ENCODE measurements at places on chromosomes 6 and 20. TPM values are rescaled to one million over a fixed set of nuclear protein-coding genes. Genes with fewer than 3 reads are reported as not detected.

BACH2 gene
- 0.44 TPM for total RNA-seq

VGLL2 gene
- not detected for total RNA-seq

IMPG1 gene
- 0.13 TPM for total RNA-seq

PRDM13 gene
- 0.19 TPM for total RNA-seq

DNA sequence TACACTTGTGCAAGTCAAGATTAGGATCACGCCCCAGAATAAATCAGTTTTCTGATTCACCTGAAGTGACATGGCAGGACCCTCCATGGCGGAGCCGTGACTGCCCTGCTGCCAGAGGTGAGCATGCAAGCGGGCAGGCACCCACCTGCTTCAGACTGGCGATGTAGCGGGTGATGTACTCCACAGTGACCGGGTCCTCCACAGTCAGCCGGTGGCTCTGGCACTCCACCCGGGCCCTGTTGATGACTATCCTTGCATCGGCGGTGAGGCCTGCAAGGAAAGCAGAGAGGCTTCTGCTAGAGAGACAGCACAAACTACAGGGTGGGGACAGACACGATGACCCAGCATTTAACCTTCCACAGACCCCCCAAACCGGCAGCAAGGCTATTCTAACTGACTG is 3.6 kb downstream of the PSMA7 start:
- no peak for DNase-seq

DNA sequence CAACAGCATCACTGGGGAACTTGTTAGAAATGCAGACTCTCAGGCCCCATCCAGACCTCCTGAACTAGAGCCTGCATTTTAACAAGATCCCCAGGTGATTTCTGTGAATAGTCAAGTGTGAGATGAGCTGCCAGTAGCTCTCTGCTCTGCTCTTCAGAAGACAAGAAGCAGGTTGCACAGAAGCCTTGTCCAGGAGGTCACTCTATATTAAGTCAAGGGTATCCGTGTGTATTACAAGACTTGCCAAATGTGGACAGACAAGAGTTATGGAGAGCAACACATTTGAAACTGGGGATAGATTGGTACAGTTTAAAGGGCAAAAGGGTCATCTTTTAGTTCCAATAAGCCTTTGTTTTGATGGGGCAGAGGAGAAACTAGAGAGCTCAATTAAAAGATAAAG is 23.2 kb upstream of the RIN2 start:
- DNase-seq = no peak

DNA sequence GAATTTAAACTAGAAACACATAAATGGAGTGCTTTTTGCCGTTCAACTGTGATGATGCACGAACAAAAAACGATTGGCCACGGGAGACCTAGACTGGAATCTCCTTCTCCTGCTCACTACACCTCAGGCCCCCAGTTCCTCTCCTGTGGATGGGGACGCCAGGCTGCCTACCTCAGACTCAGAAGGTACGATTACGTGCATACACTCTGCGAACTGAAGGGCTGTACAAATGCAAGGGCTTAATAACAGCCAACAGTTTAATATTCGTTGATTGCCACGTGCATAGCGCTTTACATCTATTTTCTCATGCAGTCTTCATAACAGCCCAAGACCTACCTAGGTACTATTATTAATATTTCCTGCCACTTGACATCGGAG is 495 bp upstream of the ARMC2 start:
- no peak for DNase-seq

DNA sequence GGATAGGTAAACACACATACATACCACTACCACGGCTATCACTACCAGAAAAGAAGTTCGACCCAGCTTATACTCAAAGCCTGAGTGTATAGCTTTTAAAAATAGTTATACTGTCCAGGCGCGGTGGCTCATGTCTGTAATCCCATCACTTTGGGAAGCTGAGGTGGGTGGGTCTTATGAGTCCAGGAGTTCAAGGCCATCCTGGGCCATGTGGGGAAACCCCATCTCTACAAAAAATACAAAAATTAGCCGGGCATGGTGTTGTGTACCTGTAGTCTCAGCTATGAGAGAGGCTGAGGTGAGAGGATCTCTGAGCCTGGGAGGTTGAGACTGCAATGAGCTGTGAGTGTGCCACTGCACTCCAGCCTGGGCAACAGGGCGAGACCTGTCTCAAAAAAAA is 32.9 kb downstream of the NKX2-4 start:
- DNase-seq = no peak

GRCh38 chr6:163825033-163825432 is 410.5 kb downstream of the QKI start:
- DNase-seq = no peak

DNA sequence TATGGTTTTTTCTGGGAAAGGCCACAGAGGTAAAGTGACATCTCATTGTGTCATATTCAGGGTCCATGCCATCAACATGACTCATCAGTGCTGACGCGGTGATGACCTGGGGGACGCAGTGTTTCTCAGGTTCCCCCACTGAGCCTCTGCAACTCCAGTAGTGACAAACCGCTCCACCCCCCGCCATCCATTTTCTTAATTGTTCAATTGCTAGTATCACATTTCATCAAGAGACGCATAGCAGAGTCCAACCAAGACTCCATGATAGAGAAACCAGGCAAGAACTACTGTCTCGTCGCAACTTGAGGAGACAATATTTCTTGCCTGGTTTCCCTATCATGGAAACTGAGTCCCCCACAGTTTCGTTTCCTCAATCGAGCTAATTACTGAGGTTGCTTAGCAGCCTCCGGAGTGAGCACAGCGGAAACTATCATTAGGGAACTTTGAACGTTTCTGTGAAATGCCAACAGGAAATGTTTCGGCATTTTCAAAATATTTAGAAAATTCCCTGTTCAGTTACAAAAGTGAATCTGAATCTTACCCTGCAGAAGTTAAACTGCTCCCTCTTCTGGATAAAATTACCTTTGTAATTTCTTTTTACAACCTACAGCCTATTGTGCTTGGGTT is 12.2 kb upstream of the SERPINB1 start:
- no peak for DNase-seq

- DNase-seq = no peak
These were observed 102.0 kb downstream of the ADGRB3 start for GRCh38 chr6:68737061-68737460.

- DNase-seq = no peak
These were observed 85.9 kb downstream of the SMOC2 start for GRCh38 chr6:168526841-168527281.

QRSL1 gene
- total RNA-seq = 11.1 TPM

DNA sequence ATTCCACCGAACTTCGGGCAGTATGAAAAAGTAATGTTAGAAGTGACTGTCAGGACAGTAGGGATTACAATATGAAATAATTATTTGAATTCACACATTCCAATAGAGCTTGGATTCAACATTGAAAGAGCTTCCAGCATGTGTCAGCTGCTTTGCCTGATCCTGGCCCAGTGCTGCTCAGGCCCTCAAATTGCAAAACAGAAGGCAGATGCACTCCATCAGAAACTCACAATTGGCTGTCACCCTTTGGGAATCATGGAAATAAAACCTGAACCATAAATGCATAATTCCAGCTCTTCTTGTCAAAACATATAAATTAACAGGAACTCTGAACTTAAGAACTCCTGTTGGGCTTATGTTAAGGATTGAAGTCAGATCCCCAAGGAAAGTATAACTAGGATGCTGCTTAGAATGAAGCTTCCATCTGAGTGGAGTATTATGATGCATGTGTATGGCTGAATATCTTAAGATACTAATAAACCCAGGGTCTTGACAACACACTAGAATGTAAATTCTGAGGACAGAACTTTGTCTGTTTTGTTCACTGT is 1.8 kb upstream of the NDUFAF4 start:
- no peak for DNase-seq

GRCh38 chr6:52603000-52603795 is 26.3 kb upstream of the TRAM2 start:
- DNase-seq = no peak

DNA sequence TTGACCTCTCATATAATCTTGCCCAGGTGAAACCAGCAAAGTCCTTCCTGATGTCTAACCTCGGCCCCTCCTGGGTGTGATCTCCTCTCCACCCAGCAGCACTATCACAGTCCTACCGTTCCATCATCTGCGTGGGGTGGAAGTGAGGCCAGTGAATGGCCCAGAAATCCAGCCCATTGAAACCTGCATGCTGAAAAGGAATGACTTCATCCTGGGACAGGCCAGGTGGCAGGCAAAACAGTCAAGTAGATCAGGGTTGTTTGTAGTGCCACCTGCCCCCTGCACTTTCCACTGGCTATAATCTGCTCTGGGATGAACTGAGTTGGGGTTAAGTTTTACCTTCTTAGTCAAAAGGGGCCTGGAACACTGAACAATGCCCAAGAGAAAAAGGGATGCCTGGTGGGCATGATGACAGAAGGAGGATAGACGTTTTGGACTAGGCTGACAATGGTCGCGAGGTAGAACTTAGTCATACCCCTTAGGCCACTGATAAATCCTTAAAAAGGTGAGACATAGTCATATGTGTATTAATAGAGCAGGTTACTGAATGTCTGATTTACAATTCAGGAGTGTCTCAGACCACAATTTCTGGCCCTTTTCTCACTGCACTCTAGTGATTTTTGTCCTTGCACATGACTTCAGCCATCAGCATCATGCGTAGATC is 8.1 kb upstream of the HSP90AB1 start:
- DNase-seq = no peak

DNA sequence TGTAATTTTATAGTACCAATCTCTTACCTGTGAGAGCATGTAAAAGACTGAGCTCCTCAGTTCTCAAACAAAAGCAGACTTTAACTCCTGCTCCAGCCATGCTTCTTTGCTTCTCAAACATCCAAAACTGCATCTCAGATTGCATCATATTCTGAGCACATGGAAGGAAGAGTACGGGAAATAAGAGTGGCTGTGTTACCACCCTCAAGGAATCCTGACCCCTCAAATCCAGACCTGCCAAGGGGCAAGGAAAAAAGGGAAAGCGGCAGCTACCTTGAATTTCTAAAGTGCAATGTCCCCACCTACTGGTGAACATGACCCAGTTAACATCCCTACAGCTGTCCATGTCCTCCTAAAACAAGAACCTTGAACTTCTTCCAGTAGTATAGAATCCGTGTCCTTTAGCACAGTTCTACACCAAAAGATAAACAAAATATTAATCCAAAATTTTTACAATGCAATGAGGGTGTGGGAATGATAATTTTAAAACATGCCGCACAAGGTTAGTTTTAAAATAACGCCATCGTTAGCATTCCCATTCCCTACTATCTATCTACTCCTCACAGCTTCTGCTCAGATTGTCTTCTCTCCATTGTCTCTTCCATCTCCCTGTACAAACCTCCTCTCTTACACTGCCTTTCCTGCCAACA is 34.1 kb upstream of the HLA-DQB1 start:
- no peak for DNase-seq

HLA-DOB gene
- total RNA-seq = 0.53 TPM

SLC35D3 gene
- total RNA-seq = not detected

Data from esophagus squamous epithelium (tissue), 5 donors.